ENCODE measurements at places on chromosomes 2 and 18.

GRCh38 chr2:73203055-73203681 is 794 bp downstream of the NOTO start:
- no peak for DNase-seq

GRCh38 chr18:77177009-77177408 is 44.4 kb upstream of the MBP start:
- no peak for DNase-seq

DNA sequence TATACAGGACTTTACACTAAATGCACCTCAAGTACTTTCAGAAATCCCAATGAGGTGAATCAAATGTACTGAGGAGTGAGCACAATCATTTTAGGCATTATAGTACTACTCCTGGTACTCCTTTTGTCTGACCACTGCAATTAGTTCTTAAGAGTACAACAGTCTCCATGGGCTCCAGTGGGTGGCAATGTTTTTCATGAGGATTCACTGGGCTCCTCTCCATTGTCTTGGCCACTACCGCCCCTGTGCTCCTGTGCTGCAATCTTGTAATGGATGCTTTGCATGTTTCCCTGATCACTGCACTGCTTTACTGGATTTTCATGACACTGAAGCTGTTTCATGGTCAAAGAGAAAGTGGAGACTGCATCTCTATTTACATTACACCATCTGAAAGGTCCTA is 268.5 kb upstream of the ZSWIM2 start:
- DNase-seq, result no peak

DNA sequence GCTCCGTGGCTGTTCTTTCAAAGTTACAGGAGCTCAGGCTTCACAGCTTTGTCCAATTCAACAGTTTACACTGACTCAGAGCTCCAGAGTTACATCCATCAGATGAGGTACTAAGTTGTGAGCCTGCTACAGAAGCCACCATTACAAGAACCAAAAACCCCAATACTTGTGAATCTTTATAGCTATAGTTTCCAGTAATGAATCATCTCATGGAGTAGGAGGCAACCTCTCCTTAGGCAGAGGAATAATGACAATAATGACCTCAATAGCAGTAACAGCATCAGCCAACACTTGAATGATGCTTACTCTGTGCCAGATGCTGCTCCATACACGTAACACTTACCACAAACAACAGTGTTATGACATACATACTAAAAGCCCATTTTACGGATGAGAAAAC is 3.6 kb downstream of the ZC3H8 start:
- DNase-seq, result no peak

DNA sequence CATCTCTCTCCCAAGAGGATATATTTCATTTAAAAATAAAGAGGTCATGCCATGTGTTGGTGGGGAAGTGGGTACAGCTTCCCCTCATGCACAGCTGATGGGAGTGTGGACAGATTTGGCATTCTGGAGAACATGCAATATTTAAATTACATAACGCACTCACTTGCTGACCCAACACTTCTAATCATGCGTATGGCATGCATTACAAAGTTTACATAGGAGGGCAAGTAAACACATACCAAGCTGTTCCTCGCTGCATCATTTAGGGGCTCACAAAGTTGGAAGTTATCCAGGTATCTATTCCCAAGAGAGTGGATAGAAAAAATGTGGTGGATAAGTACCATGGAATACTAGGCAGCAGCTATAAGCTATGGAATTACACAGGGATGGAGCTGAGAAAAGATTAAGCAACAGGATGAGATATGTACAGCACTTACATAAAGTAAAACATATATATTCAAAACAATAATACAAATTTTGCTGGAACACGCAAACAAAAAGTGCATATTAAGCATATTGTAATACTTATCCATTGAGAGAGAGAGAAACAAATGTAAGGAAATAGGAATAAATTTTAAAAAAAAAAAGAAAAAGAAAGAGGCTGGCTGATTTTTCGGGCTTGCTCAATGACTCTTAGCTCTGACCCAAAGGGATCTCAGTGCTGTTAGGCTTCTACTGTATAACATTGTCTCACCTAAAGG is 11.0 kb downstream of the CYP1B1 start:
- no peak for DNase-seq

GRCh38 chr2:111694700-111695101 is 189.3 kb downstream of the ANAPC1 start:
- DNase-seq, result no peak

DNA sequence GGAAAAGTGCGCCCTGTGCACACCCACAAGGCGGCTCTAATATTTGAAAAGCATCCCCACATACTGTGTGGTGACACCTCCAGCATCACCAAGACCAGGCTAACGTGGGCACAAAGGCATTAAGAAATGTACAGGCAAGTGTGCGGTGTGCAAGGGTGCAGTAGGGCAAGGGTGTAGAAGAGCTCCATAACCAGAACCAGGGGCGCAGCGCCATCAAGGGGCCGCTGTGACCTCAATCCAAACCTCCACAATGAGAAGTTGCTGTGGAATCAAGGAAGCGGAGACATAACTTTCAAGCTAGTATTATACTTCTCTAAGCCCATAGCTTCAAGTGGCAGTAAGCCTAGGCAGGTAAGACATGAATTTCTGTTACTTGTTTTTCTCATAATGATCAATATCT is 13.0 kb downstream of the L3MBTL4 start:
- DNase-seq, result no peak

DNA sequence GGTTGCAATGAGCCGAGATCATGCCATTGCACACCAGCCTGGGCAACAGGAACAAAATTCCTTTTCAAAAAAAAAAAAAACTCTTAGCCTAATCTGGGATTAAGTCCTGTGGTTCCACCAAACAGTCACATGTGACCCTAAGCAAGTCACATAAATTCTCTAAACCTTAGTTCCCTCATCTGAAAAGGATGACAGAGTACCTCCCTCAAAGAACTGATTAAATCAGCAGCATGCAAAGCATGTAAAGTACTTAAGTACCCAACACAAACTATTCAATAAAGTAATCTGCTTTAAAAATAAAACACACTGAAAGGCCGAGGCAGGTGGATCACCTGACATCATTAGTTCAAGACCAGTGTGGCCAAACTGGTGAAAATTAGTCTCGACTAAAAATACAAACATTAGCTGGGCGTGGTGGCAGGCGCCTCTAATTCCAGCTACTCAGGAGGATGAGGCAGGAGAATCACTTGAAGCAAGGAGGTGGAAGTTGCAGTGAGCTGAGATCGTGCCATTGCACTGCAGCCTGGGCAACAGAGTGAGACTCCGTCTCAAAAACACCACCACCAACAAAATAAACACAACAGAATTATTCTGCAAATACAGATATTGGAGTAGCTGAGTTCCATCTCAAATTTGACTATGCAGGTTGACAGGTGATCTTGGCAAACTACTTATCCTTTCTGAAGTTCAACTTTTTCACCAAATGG is 7.0 kb downstream of the USP34 start:
- no peak for DNase-seq

- DNase-seq, result no peak
Measured at GRCh38 chr2:138267161-138267901, 234.2 kb upstream of the SPOPL start.

DNA sequence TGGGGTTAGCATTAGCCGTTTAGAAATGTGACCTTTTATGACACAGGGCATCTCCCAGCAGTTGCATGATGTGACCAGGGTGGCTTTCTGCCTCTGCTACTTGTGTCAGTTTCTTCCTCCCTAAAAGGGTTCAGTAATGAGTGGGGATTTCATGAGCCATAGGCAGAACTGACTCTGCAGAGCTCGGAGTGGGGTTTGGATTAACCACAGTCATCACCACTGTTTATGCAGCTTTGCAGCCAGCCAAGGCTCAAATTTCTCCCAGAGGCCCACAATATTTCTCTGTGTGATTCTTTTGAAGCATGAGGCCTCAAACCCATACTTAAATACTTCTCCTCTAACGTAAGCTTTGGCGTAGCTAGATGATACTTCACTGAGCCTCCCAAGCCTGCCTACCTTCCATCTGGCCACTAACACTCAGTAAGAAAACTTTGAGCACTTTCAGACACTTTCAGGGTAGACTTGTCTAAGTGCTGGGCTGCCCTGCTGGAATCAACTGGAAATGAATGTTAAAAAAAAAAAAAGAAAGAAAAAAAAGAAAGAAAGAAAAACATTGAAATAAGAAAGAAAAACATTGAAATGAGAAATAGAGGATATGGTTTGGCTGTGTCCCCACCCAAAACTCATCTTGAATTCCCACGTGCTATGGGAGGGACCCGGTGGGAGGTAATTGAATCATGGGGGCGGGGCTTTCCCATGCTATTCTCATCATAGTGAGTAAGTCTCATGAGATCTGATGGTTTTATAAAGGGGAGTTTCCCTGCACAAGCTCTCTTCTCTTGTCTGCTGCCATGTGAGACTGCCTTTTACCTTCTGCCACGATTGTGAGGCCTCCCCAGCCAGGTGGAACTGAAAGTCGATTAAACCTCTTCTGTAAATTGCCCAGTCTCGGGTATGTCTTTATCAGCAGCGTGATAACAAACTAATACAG is 11.5 kb upstream of the LAPTM4A start:
- DNase-seq, result no peak

DNA sequence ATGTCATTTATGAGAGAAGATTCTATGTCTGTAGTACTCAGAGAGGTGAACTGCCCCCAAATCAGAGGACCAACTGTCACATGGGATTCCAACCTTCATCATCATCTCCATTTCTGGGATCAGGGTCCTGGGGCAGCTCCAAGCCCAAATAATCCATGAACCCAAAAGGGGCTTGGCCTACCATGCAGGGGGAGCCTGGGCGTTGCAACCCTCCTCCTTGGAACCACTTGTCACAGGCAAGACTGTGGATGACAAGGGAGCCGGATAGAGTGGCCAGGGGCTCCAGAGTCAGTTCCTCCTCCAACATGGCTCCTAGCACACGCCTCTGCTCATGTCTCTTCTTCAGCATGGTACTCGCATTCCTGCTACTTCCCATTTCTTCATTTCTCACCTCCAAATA is 7.9 kb downstream of the CTLA4 start:
- no peak for DNase-seq

GRCh38 chr2:45263147-45263546 is 253.9 kb upstream of the SIX2 start:
- no peak for DNase-seq

- DNase-seq, result no peak
Measured at GRCh38 chr18:45161850-45162249, 453.4 kb upstream of the SLC14A2 start.

GRCh38 chr18:35386600-35387100 is 9.5 kb upstream of the ZNF396 start:
- DNase-seq, result no peak

- DNase-seq, result no peak
Measured at GRCh38 chr2:178523596-178524134, 43.4 kb downstream of the PLEKHA3 start.

- no peak for DNase-seq
Measured at GRCh38 chr2:189249171-189249570, 69.6 kb upstream of the COL5A2 start.

DNA sequence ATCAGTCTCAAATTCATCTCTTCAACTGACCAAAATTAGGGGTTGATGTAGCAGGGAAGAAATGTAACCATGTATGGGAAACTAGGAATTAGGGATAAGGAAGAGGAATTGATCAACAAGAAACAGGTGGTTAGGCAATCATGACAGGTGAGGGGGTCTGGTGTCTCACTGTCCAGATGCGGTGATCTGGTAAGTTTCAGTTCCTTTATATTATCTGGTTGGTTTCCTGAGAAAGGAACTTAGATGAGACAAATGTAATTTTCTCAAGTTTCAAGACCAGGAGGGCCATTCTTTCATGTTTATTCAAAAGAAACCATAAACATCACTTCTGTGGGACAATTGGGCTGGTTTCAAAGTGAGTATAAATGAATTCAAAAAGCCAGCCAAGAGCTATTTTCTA is 306.2 kb upstream of the KCNJ3 start:
- DNase-seq, result no peak

DNA sequence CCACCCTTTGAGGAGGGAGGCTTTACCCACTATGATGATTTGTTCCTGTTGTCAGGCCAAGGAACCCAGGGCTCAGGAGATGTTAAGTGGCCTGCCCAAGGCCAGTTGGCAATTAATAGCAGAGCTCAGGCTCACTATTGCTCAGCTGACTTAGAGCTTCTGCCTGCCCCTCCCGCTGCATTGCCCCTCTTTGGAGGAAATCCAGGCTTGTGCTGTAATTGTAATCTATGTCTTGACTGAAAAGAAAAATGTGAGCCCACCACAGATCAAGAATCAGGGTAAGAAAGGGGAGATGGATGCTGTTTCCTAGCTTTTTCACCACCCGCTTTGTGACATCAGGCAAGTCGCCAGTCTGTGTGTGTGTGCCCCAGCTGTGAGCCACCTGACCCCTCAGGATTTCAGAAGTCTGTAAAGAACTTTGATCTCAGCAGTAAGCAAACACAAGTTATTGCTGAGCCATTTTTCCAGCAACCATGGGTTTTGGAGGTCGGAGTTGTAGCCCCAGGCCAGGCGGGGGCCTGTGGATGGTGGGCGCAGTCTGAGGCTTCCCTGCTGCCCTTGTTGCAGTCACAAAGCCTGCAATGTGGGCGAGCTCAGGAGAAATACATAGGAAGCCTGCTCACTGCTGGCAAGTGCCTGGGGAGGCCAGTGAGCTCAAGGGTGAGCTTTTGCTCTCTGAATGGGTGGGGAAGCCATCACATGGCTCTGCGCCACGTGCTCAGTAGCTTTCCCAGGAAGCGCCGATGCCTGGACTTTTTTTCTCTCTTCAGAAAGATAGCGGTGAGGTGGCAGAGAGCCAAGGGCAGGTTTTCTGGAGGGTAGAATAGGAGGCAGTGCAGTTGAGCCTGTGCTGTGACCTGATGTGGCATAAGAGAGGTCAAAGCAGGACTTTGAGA is 6.1 kb downstream of the CABLES1 start:
- DNase-seq, result no peak

DNA sequence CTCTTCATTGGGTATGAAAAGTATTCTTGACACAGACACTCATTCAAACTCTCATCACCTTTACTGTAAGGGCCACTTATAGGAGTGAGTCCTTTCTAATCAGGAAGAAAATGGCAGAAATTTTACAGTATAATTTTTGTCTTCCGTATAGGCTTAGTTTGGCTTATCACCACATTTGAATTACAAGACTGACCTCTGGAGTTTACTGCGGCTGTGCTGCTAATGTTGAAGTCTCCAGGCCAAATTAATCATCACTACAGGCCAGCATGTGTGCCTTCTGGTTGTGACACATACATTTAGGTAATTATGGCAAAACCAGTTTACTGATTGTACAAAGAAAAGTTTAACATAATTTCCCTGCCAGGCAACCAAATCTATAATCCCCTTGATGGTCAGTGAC is 753.6 kb upstream of the GCFC2 start:
- no peak for DNase-seq

- no peak for DNase-seq
Measured at GRCh38 chr2:9771481-9772017, 71.7 kb upstream of the TAF1B start.

Measured in stimulated activated CD4-positive, alpha-beta T cell treated with anti-CD3 and anti-CD28 coated beads, Interleukin-1b, Interleukin-23, amount 100 ng/mL, for 1 hour (primary cell).